ENCODE measurements at places on chromosomes 1 and 21.

DNA sequence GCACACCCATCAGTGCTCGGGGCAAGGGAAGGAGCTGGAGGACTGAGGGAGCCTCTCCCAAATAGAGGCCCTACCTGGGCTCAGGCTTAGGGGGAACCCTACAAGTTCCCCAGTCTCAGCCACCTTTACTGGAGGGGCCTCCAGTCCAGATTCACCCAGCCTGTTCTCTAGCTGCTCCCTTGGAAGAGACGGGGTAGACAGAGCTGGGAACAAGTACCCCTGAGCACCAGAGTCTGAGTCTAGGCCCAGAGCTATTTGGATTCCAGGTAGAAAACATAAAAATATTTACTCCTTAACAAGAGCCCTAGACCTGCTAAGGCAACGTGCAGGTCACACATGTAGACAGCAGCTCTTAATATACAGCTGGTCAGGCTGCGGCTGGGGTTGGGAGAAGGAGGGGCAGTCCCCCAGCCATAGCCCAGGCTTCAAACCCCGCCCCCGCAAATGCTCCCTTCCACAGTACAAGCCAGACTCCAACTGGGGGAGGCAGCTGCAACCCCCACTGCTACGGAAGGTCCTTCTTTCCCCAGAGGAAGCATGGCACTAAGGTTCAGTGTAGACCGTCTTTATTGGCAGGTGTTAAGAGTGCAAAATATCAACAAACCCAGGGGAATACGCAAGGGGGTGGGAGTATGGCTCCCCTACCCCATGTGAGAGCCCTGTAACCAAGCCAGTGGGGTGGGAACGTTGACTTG lies 8.0 kb downstream of the TENT5B start:
- DNase-seq, result no peak

DNA sequence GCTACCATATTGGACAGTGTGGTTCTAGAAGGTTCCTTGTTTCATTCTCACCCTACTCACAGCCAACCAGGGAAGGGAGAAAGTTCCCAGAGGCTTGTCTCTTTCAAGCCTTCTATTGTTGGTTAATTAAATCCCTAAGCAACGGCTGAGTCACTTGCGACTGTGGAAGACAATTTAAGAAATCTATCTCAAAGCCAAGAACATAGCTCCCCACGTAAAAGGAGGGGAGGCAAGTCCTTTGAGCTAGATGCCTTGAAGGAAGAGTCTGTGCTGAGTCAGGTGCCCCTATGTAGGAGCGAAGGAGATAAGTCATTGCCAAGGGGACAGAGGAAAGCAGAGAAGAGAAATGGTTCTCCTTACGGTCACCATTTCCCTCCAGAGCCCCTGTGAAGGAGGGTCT lies 79.4 kb upstream of the PPP2R5A start:
- no peak for DNase-seq

- DNase-seq, result no peak
Measured at GRCh38 chr21:46425571-46425970, 33.1 kb upstream of the DIP2A start.

GRCh38 chr1:2942410-2942809 lies 78.9 kb upstream of the ACTRT2 start:
- DNase-seq, result no peak

DNA sequence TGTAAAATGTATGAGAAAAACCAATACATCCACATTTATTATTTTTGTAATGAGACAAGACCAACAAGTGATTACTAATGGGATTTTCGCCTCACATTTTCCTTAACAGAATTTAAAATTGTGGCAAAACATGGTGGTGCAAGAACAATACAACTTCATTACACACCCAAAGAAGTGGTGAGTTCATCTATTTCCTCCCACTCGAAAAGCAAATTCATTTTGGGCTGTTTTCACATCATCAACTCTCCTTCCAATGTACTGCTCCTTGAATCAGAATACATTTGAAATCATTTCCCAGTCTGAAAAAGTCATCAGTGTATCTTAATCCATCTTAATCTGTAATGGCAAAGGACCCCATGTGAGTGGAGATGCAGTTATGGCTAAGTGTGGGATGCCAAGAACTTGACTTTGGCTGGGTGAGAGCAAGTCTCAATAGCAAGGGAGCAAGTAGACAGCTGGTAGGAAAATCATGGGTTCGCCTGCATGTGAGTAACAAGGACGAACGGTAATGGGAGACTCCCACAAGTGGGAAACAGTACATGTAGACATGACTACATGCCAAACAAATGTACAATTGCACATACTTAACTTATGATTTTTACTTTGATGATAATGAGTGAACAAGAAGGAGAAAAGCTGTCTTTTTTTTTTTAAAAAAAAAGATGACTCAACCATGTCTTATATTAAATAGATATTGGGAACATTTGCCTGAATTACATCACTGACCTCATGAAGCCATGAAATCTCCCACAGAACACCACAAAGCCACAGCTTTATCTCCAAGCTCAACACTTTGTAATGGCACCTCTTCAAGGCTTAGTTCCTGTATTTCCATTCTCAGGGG lies 46.0 kb downstream of the RUNX1 start:
- DNase-seq, result no peak

DNA sequence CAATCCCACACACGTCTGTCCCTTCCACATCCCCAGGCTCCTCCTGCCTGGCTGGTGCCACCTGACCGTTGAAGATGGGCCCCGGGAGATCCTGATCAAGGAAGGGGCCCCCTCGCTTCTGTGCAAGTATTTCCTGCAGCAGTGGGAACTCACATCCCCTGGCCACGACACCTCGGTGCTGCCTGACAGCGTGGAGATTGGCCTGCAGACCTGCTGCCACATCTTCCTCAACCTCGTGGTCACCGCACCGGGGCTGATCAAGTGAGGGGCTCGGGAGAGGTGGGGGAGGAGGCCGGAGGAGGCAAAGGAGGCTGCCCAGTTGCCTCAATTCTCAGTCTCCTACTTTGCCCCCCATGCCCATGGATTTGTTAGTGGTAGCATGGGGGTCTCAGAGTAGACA lies 5.6 kb downstream of the NCDN start:
- no peak for DNase-seq

GRCh38 chr1:99600782-99601181 lies 45.1 kb upstream of the PALMD start:
- DNase-seq, result no peak

- no peak for DNase-seq
Measured at GRCh38 chr1:27026621-27027574, 14.2 kb upstream of the TENT5B start.

All from cerebellar nuclear complex (tissue), 1 donor.